SW480 (cell line): ENCODE measurements at places on chromosomes 3 and 15.

GRCh38 chr3:100662113-100662823, 47.0 kb upstream of the TFG start:
- DNase-seq: no peak

DNA sequence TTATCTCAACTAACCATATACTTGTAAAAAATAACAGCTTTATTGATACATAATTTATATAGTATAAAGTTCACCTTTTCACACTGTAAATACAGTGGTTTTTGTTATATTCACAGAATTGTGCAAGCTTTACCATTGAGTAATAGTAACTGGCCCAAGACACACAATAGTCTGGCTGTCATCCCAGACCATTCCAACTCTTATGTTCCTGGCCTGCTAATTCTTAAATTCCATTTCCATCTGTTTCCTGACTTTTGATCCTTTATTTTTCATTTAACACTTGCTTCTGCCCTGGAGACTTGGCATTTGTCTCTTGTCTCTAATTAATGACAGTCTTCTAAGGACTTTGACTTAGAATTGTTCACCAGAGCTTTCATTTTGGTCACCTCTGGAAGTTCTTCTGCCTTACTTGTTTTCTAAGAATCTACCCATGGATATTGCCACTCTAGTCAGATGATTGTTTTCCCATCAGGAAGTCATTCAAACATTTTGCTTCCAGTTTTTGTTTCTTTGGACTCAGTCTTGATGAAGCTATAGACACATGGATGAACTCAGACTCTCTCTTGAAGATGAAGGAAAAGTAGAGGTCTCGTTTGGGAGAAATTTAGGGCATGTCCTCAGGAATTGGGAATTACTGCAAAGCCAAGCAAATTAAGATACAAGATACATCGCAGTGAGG, 27.2 kb upstream of the PLSCR4 start:
- DNase-seq: no peak

- no peak for DNase-seq
These were observed 124.8 kb downstream of the BDH1 start for GRCh38 chr3:197430934-197431333.

- no peak for DNase-seq
These were observed at the start of gene GALNT15 for GRCh38 chr3:16174389-16174788. Gene GALNT15 (plus strand): TSS chr3:16174680. CDS start chr3:16175152, 472 bp downstream.

DNA sequence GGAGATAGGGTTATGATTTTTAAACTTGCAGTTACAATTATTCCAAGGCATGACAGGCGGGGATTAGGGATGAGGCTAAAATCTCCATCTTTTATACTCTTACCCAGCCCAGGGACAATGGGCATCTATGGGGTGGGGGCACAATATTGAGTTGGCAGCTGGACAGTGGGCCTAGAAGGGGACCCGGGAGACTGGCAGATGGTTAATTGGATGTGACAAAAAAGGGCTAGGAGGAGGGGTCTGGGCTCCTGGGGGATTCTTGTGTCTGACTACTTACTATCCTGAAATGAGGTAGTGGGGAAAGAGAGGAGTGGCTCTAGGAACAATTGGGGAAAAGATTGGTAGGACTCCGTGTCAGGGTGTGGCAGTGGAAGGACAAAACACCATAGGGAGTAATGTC, 53.0 kb upstream of the ROPN1 start:
- DNase-seq: no peak

DNA sequence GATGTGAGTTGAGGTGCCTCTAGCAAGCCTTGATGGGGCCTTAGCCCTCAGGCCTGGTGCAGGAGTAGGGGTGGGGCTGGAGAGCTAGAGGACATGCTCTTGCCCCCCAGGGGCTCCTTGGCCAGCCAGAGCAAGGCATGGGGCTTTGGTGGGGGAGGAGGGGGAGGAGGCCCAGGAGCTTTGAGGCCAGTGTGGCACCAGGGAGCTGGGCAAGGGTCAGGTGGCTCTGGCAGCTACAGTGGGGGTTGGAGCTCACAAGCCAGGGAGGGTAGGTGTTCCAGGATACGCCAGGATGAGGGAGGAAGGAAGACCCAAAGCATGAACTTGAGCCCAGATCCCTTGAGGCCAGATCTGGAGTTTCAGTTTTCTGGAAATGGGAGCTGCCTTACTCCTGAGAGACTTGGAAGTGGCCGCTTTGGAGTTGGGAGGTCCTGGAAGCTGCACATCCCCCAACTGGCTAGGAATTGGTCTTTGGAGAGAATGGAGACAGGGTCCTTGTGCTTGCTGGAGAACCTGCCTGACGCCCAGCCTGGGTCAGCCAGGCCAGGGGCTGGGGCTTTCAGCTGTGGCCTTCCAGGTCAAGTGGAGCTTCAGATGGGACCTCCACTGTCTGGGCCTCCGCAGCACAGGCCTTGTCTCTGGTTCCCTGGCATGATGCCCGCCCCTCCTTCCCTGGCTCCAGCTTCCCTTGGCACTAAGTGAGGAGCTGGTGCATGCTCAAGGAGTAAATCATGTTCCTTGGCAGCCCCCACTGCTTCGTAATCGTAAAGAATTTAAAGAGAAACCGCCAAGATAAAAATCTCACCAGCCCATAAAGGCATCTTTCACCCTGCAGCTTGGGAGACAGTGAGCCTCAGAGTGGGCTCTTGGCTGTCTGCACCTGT, 8.7 kb downstream of the SEMA3F start:
- no peak for DNase-seq

GRCh38 chr3:196501316-196502044, 2.1 kb downstream of the RNF168 start:
- DNase-seq: peak; percentile 69

GRCh38 chr3:113070072-113070640, 79.4 kb downstream of the GTPBP8 start:
- no peak for DNase-seq

DNA sequence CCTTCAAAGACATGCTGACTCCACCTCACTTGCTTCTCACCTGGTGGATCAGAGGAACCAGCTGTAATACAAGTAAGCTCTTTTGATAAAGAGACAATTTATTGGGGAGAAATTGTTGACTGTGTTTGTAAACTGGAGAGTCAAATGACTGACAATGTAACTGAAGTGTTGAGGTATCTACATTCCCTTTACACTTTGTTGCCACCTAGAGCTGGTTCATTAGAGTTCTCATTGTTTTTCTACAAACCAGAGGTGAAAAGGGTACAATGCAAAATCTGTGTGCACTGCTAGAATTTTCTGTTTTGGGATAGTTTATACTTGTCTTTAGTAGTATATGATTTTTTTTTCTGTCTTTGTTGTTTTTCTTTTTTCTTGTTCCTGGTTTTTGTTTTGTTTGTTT, 8.7 kb upstream of the LRRC58 start:
- peak; percentile 30 for DNase-seq

- DNase-seq: no peak
These were observed 166.2 kb upstream of the TGFBR2 start for GRCh38 chr3:30440147-30440604.

DNA sequence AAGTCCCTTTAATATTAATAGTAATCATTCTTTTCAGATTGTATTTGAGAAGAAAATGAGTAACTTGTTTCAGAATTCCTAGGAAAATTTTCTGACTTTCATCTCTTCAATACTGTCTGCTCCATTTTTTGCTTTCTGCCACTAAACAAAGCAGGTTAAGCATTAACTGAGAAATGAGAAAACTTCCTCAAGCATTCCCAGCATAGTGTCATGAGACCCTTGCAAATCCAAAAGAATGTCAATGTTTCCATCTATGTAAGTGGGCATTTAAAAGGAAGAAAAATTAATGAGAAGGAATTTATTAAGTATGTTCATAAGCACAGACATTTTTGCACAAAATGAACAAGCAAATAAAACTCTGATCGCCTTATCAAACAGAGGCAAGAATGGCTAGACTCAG, 148.0 kb upstream of the STRIT1 start:
- DNase-seq: no peak

DNA sequence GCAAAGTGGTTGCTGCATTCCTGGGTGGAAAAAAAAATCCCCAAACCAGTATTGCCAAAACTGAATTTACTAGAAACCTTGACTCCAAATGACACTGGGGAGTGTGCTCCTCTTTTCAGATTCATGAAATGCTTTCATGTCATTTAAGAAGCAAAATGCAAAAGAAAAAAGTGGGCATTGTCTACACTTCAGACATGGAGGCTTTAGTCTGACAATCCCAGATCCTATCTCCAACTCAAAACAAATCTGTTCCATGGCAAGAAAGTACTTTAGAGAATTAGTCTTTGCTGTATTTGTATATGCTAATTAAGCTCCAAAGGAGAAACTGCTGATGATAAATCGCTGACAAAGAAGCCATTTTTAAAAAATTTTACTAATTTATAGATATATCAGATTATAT, 366.7 kb downstream of the MAGI1 start:
- DNase-seq: no peak

- DNase-seq: peak; percentile 54
These were observed 235.1 kb downstream of the CD47 start for GRCh38 chr3:107855710-107856109.

GRCh38 chr15:35170207-35170606, 85.1 kb upstream of the NANOGP8 start:
- DNase-seq: no peak

DNA sequence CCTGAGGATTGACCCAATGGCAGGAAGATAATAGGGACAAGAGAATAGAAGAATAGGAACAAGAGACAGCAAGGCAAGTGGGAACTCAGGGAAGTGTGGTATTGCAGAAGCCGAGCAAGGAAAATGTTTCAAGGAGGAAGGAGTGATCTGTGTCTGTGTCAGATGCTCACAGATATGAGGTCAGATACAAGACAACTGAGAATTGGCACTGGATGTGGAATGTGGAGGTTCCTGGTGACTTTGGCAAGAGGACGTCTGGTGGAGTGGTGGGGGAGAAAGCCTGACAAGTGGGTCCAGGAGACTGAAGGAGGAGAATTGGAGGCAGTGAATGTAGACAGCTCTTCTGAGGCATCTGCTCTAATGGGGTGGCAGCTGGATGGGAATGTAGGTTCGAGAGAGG, 24.1 kb downstream of the GYG1 start:
- no peak for DNase-seq

DNA sequence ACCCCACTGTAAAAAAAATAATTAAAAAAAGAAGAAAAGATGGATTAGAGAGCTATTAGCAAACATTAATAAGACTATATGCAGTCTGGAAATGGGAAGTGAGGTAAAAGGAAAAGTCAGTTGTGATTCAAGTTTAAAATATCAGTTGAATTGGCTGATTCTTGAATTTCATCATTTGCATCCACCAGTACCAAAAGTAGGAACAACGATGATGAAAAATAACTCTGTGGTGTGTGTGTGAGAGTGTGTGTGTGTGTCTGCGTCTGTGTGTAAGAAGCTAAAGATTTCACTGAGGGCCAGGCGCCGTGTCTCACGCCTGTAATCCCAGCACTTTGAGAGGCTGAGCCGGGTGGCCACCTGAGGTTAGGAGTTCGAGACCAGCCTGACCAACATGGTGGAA, 56.0 kb upstream of the SLC4A7 start:
- no peak for DNase-seq

DNA sequence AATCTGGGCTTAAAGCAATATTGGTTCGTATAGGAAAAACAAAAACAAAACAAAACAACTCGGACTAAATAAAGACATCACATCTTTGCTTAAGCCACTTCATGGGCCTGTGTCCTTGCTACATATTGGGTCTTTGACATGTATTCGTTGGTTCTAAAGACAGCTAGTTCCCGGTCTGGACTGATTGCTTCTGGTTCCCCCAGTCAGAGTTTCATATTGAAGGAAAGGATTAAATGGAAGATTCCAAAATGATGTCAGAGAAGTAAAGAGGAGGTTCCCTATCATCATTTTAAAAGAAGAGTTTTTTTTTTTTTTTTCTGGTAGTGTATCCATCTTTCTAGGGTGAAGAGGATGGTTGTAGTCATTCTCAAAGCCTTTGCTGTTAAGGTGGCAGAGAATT, 2.3 kb downstream of the OXSR1 start:
- no peak for DNase-seq

DNA sequence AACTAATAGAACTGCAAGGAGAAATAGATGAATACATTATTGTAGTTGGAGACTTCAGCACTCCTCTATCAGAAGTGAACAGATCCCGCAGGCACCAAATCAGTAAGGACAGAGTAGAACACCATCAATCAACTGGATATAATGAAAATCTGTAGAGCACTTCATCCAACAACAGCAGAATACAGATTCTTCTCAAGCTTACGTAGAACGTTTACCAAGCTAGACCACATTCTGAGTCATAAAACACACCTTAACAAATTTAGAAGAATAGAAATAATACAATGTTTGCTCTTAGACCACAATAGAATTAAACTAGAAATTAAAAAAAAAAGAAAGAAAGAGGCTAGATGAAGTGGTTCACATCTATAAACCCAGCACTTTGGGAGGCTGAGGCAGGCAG, 70.7 kb upstream of the NEDD4 start:
- DNase-seq: no peak

DNA sequence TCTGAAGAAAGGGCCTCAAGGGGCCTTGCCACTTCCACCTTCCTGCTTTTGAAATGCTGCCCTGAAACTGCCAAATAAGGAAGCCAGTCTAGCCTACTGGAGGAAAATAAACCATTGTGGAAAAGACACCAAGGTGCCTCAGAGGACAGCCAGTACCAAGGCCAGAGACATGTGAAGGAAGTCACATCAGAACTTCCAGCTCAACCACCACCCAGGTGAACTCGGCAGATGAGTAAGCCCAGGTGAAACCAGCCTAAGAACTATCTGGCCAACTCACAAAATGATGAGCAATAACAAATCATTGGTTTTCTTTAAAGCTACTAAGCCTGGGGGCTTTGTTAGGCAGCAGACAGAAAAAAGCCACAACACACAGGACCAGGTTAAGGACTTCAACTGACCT, 103.0 kb downstream of the MAGI1 start:
- no peak for DNase-seq

- peak; percentile 21 for DNase-seq
These were observed 51.3 kb downstream of the CCK start for GRCh38 chr3:42214565-42215283.
